ENCODE measurements at places on chromosomes 7 and 10.

- DNase-seq = peak; percentile 68
Measured at GRCh38 chr7:142263598-142264380, 5.9 kb upstream of the PRSS58 start.

- no peak for DNase-seq
Measured at GRCh38 chr10:29530112-29530976, 104.4 kb downstream of the SVIL start.

- no peak for DNase-seq
Measured at GRCh38 chr7:26000841-26001240, 151.2 kb upstream of the NFE2L3 start.

DNA sequence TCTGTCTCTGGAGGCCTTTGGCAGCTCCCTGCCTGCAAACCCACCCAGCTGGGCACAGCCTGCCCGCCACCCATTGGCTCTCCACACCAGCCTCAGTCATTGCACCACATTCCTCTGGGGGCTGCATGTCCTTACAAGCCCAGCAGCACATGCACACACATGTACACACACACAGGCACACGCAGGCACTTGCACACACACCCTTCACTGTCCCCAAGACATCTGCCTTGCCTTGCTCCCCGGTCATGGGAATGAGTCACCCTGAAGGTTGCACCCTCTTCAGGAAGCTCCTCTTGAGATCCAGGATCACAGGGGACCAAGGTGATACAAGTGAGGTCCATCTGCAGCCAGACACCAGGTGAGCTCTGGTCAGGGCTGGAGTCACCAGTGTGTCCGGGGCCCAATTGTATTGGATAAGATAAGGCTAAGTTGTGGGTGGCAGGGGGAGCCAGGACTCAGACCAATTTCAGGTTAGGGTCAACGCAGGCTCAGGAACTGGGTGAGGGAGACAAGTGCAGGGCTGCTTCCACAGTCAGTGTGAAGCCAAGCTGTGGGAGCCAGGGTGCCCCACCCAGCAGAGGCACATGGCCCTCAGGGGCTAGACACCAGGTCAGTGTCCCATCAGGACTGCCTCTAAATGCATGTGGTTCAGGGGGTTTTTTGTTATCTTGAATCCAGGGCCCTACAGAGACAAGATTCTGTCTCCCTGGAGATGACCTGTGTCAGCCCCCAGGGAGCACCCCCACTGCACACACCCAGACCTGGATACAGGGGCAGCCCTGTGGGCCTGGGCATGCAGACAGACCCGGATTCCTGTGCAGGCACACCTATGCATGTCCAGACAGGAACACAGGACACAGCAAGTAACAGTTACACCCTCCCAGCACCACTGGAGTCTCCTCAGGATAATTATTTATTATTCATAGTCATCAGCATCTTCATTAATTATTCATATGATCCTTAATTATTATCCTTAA, 33.8 kb downstream of the KCNH2 start:
- no peak for DNase-seq

DNA sequence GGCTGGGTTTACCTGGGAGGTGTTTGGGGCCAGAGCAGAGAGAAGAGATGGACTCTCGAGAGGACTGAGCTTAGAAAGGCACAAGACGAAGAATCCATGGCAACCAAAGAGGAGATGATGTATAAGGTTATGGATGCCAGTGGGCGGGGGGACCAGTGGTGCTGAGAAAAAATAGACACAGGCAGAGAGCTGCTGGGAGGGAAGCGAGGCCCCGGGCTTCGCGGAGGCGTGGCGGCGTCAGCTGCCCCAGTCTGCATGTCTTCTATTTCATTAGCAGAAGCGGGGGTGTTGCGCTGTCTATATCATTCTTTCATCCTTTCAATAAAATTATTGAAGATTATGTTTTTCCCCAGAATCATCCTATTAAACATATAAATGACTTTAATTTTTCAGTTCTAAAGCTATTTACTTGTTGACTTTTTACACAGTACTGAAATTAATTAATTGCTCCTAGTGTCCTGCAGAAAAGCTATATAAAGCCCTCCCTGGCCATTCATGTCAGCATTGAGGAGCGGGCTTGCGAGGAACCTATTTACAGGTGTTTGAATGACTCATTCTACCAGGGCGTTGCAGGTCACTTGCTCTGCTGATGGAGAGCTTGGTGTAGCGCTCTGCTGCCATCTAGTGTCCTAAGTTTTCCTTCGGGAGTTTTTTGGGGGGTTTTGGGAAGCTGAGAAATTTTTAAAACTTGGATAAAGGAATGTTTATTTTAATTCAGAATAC, 42.9 kb upstream of the BHLHA15 start:
- peak; percentile 55 for DNase-seq

GRCh38 chr10:1116051-1116450, 59.9 kb downstream of the WDR37 start:
- DNase-seq = no peak

Data from M059J (cell line).